ENCODE measurements at places on chromosomes 3 and 15.

GRCh38 chr3:149373235-149374125 lies 4.0 kb downstream of the TM4SF1 start:
- no peak for DNase-seq

GRCh38 chr3:186496016-186496415 lies 48.2 kb downstream of the CRYGS start:
- DNase-seq, result no peak

GRCh38 chr3:185760550-185760949 lies 64.3 kb downstream of the IGF2BP2 start:
- DNase-seq, result no peak

- DNase-seq, result no peak
Measured at GRCh38 chr3:148716657-148717056, 19.0 kb downstream of the AGTR1 start.

DNA sequence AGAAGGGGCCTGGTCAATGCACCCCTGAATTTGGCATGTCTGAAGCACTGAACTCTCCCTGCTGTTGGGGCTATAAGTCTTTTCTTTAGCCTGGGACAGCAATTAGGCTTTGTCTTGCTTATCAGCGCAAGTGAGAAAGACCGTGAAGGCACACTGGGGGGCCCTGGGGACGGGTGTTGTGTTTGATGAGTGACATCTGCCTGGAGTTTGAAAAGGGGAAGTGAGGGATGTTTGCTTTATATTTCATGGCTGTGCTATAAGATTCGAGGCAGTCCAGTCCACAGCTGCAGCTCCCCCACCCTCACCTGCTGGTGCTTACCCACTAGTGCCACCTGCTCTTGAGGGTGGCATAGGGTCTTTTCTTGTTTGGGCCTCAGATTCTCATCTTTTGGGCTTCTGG lies 44.8 kb downstream of the CEMIP start:
- no peak for DNase-seq

DNA sequence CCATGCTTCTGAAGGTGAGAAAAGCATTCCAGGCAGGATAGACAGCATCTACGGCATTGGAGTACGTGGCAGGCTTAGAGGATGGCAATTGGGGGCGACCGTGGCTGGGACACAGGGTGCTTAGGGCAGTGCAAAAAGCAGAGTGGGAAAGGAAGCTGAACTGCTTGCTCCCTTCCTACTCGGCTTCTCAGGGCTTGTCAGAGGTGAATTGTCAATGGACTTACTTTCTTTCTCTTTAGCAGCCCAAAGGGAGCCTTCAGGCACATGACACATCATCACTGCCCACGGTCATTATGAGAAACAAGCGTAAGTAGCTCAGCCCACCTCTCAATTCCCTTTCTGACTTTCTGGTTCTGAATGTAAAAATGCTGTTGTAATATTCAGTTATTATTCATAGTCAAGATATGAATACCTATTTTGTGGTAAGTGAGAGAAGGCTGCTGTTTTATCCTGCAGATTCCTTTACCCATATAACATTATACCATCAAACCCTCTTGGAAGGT lies 84.3 kb downstream of the KLHL25 start:
- DNase-seq, result no peak

DNA sequence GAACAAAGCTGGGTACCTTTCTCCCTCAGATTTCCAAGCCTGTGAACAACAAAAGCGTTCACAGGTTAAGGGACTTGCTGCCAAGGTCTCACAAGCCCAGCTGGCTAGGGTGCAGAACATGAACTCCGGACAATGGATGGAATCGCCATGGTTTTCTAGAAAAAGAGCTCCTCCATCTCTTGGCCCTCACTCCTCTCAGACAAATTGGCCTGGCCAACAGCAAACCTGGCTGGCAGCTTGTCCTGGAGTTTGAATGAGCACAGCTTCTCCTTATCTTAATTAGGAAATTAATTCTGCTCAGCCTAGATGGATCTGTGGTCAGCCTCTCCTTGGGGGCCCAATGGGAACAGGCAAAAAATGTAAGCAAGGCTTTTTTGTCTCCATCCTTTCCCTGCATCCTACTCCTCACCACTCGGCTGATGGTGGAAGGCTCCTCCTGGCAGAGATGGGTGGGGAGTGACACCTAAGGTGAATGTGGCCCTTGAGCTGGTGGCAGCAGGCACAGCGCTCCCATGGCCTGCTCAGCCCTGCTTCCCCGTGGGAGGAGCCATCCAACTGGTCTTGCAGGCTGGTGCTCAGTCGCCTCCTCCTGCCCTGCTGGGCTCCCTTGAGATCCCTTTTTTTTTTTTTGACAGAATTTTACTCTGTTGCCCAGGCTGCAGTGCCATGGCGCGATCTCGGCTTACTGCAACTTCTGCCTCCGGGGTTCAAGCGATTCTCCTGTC lies 5.8 kb downstream of the KLHL25 start:
- no peak for DNase-seq

DNA sequence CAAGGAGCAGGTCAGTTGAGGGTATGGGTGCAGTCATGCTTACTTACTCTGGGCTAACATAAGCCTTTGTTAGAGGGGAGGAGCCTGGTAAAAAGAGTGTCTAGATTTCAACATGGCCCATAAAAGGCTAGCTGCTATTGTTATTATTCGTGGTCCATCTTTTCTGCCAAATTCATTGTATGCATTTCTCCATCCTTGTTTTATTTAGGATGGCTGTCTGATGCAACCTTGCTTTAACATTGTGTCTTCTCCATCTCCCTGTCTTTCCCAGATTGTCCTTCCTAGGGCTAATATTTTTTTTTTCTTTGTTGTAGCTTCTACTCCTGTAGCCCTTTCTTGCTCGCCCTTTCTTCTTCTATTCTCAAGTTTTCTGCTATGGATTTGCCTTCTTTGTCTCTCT lies 12.6 kb downstream of the RBMS3 start:
- DNase-seq, result no peak

- peak; percentile 80 for DNase-seq
Measured at GRCh38 chr3:101849714-101850245, 466 bp downstream of the NFKBIZ start.

GRCh38 chr15:82571722-82572222 lies 31.5 kb upstream of the RPS17 start:
- no peak for DNase-seq

GRCh38 chr3:71978150-71978721 lies 193.3 kb upstream of the PROK2 start:
- no peak for DNase-seq

GRCh38 chr15:43881944-43882343 lies 55.1 kb downstream of the WDR76 start:
- no peak for DNase-seq

DNA sequence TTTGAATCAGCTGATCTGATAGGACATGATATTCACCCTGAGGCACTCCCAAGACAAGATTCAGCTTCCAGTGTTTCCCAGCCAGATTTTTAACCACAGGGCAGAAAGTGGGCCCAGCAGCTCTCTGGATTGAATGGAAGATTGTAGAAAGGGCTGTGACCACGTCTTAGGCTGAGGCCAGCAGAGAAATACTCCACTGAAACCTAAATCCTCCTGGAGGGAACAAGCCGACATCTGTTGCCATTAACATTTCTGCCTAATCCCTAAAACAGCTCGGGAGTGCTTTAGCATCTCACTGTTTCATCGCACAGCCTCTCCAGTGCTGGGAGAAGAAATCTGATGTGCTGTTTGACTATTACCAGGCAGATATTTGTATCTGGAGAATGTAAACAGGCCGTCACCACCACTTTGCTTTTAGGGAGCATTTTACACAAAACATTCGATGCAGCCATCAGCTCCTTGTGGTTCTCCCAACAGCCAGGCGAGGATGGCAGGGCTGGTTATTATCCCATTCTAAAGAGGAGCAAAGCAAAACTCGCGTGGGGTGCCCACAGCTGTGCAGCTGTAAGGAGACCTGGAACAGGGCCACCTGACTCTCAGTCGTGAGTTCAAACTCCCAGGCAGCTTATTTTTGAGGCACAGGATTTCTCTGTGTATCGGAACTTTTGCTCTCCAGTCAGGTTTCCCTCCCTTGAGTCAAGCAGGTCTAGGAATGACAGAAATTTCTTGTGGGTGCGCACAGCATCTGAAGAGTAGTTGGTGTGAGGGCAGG lies 117.4 kb downstream of the LIPC start:
- DNase-seq, result no peak

DNA sequence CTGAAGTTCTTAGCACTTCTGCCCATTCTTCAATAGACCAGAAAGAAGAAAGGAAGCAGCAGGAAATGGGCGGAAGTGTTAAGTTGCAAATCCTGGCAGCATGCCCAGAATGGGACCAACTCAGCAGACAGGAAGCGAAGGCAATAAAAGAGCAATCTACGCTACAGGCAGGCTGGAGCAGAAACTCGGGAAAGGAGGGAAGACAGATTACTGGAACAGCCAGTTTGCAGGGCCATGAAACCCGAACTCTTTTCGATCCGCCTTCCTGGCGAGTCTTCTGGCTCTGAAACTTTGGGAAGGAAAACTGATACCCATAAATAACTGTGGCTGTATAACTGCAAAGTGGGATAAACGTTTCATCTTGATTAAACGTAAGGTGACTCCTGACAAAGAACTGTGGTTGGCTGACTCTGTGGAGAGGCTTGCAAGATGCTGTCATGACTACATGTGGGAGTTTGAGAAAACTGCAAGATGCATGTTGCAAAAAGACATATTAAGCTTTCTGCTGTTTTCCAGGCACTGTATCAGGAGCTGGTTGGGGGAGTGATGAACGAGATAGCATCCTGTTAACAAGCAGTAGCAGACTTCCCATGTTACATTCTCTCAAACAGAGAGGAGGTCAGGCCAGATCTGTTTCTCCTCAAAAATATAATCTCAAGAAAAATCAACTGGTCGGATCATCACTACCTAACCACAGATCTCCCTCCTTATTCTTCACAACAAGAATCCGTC lies 67.8 kb downstream of the FMN1 start:
- DNase-seq, result peak; percentile 30

DNA sequence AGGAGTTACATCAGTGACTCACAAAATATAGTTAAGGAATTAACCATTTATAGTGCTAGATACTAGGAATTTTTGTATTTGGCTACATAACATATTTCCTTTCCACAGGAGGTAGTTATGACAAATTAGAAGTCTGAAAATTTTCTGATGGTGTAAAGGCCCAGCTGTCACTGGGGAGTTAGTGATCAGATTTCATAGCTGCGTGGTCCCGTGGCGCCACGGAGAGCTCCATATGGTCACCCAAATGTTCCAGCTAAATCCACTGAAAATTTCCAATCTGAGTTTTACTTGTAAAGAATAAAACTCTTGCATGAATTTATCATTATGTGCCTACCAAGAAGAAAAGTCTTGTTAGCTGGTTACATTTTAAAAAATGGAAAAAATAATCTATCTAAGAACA lies 368.9 kb upstream of the PLSCR5 start:
- no peak for DNase-seq

GRCh38 chr15:99167201-99167600 lies 62.3 kb downstream of the SYNM start:
- DNase-seq, result no peak

DNA sequence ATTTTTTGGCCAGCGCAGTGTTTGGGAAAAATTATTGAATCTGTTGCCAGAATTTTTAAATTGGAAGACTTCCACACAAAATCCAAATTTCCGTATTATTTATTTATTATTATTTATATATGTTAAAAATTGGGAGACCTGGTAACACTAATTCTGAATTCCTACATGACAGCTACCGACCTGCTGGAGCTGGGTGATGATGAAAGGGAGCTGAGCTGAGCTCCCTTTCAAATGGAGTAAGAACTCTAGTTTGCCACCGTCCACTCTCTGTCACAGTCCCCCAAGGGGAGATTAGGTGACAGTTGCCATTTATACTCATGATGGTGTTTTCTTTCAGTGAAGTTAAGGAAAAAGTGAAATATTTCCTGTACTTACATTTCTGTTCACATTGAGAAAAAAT lies 1.4 kb downstream of the CRTC3 start:
- DNase-seq, result no peak

GRCh38 chr3:57805266-57805665 lies 49.2 kb downstream of the SLMAP start:
- DNase-seq, result no peak

- DNase-seq, result no peak
Measured at GRCh38 chr15:32042269-32042972, 12.1 kb downstream of the CHRNA7 start.

DNA sequence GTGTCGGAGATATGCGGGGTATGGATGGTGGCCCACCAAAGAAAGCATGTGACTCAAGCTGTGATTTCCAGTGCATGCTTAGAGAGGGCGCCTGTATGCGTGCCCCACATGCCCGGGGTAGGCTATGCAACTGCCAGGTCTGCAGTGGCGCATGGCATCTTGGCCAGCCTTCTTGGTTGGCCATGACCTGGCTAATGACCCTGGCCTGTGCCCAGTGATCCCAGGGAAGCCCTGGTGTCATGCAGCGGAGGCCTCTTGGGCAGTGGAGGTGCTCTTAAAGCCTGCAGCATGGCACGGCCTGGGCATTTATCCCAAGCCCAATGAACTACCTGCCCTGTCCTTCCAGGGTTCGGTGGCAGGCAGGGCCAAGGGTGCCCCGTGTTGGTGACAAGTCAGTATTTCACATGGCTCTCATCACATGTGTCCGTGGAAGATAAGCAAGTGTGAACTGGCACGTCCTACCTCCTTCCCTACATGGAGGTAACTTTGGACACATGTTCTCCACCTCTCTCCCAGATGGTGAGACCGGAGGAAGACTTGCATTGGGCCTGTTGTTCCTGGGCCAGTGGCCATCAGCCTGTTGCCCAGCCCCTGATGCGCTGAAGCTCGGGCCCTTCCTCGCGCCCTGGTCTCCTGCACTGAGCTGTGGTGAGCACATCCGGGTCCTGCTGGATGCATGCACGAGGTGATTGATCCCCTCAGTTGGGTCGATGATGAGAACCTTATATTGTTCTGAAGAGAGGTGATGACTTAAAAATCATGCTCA lies 192.0 kb downstream of the UBE3A start:
- DNase-seq, result peak; percentile 0

- DNase-seq, result peak; percentile 31
Measured at GRCh38 chr3:20280257-20280656, 94.3 kb upstream of the SGO1 start.

- DNase-seq, result no peak
Measured at GRCh38 chr3:126256251-126256650, 75.9 kb upstream of the ALDH1L1 start.

GRCh38 chr3:157857440-157857839 lies 248.8 kb downstream of the SHOX2 start:
- DNase-seq, result no peak

DNA sequence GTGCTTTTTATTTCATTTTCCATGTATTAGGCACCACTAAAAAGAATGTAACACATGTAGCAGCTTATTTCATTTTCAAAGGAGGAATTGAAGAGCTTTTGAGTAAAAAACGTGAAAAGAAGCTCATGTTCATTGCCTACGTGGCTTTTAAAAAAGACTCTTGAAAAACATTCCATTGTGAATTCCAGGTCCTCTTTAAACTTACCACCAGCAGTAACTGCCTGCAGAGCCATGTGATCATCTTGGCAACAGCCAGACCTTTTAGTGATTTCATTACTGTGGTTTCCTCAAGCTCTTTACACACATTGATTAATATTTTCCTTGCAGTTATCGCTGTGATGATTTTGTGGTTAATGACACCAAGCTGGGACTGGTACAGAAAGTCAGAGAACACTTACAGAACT lies 43.8 kb upstream of the FBXL22 start:
- no peak for DNase-seq
